ENCODE measurements at places on chromosomes 12 and 14.

DNA sequence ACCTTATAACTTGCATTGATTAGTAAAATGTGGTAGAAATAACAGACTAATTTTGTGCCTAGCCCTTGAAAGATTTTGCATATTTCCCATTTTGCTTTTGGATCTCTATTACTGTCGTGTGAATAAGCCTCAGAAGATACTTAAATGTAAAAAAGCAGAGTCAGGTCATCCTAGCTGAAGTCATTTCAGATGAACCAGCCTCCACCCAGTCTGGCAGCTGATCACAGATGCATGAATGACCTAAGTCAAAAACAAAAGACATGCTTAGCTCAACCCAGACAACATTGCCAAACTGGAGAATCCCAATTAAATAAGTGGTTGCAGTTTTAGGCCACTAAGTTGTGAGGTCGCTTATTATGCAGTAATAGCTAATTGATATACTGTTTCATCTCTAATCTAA is 349.9 kb downstream of the C12orf50 start:
- no peak for DNase-seq

DNA sequence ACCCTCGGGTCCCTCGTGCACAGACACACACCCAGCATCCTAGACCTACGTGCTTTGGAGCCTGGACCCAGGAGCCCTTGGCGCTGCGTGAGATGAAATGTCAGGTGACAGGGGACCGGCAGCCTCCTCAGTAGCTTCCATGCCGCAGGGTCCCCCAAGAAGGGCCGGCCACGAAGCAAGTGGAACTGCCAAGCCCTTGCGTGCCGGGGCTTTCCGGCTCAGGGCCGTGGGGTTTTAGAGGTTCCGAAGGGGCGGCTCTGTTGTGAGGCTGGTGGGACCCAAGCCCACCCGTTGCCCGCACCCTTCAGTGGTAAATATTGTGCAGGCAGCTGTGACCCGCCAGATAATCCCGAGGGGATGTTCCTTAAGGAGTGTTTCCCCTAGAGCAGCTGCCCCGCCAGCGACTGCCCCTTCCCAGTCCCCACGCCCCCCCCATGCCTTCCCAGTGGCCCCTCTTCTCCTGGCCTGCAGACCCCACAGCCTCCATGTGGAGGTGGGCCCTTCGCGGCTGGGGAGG is 133.7 kb downstream of the ADGRD1 start:
- DNase-seq: no peak

DNA sequence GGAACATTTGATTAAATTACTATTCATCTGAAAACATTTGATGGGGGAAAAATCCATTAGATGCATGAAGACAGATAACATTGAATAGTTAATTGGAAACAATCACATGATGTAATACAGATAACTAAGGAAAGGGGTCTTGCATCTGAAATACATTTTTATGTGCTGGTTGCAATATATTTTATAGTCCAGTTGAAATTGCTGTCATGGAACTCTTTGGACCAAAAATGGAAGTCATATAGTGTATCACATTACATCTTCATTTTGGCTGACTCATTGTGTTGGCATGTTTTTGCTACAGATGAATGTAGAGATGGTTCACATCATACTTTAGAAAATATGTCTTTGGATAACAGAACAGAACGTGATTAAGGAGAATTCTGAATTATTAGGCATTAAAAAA is 43.0 kb upstream of the GNPNAT1 start:
- DNase-seq: no peak

DNA sequence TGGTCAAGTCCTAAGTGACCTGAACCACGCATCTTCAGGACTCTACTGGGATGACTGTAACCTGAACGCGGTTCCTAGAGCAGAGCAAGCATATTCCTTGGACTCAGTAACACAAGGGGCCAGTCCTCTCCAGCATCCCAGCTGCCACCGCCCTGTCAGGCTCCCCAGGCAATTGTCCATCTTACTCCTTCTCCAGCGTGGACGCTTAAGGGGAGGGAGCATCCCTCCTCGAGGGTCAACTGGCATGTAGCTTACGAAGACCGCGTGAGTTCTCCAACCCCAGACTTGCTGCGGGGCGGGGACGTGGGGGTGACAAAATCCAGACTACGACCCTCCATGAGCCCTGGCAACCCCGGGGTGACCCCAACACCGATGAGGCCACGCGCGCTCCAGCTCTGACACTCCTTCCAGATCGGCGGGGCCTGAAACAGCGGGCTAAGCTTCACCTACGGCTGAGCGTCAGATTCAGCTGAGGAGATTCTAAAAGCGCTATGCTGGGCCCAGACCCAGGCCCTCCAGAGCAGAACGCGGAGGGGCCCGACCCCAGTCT is 846 bp upstream of the MTHFD1 start:
- DNase-seq: no peak

DNA sequence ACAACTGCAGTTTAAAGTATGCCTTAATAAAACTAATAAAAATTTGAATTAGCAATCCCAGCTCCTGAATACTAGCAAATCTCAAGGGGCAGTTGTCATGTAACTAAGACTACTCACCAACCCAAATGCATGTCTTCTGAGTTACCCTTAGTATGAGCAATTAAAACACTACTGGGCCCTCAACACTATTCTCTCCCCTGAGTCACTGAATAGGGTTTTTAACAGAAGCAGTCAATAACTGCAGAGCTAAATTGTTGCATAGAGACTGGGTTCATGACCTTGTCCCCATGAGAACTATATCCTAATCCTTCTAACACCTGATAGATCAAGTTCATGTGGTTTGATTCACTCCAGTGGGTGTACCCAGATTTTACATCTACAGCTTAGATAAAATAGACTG is 38.8 kb downstream of the MDM1 start:
- DNase-seq: no peak

DNA sequence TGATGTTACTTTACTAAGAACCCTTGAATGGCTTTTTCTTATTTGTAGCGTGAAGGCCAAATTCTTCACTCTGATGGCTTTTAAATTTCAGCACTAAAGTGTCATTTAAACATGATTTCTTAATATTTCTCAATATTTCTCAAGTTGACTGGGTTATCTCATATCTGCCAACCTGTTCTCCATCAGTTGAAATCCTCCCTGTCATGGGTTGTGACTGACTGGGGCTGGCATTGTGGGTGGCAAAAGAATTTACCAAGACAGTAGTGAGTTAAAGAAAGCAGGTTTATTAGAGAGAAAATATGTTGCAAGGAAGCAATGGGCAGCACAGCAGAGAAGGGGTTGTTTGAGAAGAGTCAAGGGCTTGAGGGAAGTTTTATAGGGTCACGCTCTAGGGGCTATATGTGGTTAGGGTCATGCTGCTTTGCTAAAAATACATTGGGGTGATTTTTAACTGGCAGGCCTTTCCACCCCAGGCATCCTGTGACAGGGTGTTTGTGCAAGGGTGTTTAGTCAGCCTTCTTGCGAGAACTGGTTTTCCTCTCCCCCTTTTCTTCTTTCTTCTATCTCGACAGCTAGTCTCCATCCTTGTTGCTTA is 232.8 kb upstream of the SEL1L start:
- DNase-seq: no peak

- no peak for DNase-seq
Measured at GRCh38 chr12:49403971-49404450, 36.7 kb downstream of the SPATS2 start.

GRCh38 chr14:87615047-87615446 is 377.9 kb downstream of the GALC start:
- DNase-seq: no peak
